ENCODE measurements at places on chromosomes 3 and 15.

DNA sequence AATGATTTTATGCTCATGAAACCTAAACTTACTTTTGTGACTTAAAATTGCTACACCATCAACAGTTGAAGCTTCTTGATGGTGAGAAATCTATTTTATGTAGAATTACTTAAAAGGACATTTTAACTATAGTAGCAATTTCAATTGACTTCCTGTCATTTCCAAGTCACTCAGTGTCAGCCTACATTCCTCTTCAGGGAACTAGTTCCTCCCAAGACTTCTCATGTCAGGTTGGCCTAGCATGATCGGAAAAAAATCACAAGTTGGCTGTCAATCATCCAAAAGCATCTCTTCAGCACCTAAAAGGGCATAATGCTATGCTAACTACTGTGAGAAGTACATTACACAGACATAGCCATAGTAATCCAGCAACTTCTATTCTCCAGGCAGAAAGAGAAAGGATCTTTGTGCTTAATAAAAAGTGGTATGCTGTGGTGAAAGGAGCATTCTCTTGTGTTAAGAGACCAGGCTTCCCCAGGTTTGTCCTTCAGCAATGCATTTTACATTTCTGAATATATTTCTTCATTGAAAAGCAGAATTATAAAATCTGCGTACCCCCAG, 893.7 kb downstream of the AGBL1 start:
- DNase-seq = no peak

- DNase-seq = no peak
These were observed 54.7 kb downstream of the FAM98B start for GRCh38 chr15:38508647-38509046.

GRCh38 chr3:31379598-31379997, 153.1 kb upstream of the STT3B start:
- DNase-seq = no peak

- DNase-seq = no peak
These were observed 85.1 kb upstream of the FLNB start for GRCh38 chr3:57923101-57923500.

DNA sequence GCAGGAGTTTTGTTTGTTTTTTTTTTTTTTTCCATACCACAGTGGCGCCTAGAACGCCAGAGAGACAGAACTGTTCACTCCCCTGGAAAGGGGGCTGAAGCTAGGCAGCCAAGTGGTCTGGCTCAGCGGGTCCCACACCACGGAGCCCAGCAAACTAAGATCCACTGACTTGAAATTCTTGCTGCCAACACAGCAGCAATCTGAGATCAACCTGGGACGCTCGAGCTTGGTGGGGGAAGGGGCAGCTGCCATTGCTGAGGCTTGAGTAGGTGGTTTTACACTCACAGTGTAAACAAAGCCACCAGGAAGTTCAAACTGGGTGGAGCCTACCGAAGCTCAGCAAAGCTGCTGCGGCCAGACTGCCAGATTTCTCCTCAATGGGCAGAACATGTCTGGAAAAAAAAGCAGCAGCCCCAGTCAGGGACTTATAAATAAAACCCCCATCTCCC, 29.8 kb downstream of the SPICE1 start:
- no peak for DNase-seq

- no peak for DNase-seq
These were observed 390.1 kb downstream of the IL20RB start for GRCh38 chr3:137347817-137348368.

DNA sequence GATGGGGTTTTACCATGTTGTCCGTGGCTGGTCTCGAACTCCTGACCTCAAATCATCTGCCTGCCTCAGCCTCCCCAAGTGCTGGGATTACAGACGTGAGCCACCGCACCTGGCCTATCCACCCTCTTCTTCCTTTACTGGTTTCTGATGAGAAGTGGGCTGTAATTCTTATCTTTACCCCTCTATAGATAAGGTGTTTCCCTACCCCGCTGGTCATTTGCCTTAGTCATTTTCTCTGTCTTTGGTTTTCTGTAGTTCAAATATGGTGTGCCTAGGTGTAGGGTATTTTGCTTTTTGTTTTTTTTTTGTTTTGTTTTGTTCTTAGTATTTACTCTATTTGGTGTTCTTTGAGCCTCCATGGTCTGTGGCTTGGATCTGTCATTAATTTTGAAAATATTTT, 41.3 kb downstream of the APBA2 start:
- DNase-seq = no peak

GRCh38 chr3:64349551-64349950, 124.3 kb upstream of the PRICKLE2 start:
- DNase-seq = no peak

DNA sequence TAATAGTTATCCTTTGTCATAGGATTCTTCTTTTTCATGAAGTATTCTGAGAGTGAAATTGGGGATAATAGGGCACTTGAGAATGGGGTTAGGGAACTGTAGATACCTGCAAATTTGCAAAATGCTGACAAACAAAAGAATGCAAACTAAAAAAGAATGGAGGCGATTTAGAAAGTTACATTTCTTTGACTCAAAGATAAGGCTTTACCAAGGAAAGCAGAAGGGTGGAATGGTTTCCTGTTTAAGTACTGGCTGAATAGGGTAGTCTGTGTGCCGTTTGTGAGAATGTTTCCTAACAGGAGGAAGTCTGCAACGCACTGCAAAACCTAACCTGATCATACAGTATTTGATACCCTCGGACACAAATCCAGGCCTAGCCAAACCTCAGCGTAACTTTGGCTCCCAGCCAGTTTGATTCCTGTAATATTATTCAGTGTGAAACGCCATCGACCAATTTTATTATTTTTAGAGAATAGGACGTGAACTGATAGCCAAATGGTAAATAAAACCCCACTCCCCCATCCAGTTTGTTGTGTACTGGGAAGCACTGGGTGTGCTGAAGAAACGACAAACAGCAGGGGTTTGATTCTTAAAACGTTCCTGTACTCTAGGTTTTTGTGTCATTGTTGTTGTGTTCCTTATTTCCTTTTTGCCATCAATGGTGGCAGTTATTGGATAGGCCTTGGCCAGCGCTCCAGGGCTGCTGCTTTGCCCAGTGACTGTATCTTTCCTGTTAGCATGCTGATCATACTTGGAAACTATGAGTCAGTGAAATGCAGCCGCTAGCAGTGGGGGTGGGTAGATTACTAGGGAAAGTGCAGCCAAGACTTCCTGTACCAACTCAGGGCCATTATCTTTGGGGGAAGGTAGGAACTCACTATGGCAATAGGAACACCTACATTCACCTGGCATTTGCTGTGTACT, 148.0 kb upstream of the TBL1XR1 start:
- DNase-seq = no peak

- no peak for DNase-seq
These were observed 82.0 kb downstream of the NTRK3 start for GRCh38 chr15:88174571-88174970.

GRCh38 chr3:23320586-23321570, 117.8 kb downstream of the UBE2E2 start:
- DNase-seq = no peak

DNA sequence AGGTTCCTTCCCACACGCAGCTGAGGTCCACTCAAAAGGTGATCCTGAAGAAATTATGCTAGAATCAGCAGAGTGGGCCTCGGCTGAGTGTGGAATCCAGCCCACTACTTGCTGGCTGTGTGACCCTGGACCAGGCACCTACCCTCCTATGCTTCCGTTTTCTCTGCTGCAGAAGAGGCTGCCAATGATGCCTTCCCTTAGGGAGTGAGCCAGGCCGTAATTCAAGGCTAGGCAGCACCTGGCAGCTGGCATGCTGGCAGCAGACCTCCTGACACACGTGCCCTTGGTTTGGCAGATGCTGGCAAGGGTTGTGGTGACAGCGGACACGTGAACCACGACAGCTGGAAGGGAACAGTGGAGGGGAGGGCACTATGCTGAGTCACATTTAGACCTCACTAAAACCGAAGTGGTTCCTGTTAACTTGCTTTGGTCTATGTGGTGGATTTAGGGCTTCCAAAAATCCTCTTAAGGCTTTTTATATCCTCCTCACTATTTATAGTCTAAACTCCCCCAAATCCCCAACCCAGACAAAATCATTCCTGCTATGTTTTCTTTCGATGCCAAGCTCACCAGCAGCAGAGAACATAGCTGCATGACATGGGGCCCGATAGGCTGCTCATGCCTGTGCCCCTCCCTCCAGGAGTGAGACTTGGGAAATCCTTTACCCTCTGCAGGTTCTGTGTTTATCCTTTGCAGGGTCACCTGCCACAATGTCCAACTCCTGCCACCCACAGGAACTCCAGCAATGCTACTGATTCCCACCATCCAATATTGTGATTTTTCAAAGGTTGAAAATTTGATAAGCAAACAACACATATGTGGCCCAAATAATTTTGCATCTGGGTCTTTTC, 10.6 kb upstream of the PCSK6 start:
- no peak for DNase-seq

DNA sequence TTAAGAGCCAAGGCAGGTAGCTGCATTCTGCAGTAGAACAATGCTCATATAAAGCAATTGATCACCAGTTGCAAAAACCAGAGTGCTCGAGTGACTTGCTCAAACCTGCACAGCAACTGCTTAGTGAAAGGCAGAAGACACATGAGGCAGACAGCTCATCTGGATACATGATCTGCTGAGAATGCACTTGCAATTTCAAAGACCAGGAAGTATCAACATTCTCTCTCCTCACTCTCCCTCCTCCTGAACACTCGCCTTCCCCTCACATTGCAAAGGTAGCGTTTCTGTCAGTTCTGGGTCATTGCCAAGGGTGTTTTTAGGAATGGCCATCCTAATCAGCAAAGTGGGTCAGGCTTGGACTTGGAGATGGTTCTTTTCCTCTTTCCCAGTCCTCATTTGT, 61.0 kb downstream of the BFSP2 start:
- DNase-seq = no peak

DNA sequence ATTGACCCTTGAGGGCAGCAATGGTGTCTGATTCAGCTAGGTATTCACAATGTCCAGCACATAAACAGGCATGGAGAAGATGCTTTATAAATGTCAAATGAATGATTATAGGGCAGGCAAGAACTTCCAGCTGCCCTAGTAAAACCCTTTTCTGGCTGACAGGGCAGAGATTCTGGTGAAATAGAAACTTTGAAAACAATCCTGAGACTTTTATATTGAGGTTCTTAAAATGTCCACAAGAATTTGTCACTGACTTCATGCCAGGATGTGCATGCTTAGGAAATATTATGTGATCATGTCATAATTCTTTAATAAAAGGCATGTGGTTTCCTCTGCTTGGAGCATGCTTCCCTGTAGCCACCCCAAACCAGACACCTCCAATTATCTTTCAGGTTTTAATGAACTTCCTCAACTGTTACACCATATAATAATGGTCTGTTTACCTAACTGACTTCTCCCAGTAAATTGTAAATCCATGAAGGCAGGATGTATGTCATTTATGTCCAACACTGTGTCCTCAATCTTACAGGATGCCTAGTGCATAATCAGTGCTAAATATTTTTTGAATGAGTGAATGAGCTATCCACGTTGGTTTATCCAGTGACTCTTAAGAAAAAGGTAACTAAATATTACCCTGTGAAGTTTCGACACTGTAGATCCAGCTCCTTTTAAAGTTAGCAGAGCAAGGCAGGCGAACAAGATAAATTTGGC, 43.4 kb upstream of the CLRN1 start:
- DNase-seq = no peak

GRCh38 chr3:126389794-126390146, 4.9 kb upstream of the CFAP100 start:
- no peak for DNase-seq

- DNase-seq = no peak
These were observed 428.9 kb upstream of the IL12A start for GRCh38 chr3:159559771-159560170.

GRCh38 chr3:129777806-129778205, 115.7 kb downstream of the TMCC1 start:
- DNase-seq = no peak

DNA sequence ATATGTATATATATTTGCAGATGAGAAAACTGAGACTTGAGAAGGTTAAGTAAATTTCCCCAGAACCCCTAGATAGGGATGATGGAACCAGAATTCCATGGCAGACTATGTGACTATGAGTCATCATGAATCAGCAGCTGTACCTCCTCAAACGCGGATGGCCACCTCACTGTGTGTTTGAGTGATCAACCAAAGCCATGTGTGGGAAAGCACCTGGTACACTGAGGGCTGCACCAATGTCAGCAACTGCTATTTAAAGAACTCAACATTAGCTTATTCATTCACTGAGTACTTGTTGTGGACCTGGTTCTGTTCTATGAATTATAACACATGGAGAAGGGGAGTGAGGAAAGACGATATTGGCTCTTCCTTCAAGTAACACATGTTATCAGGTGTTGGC, 377.0 kb downstream of the GAP43 start:
- DNase-seq = no peak

- DNase-seq = no peak
These were observed 328.7 kb upstream of the ATP11B start for GRCh38 chr3:182464513-182465145.

- no peak for DNase-seq
These were observed 18.4 kb downstream of the CLDN1 start for GRCh38 chr3:190303884-190304283.

DNA sequence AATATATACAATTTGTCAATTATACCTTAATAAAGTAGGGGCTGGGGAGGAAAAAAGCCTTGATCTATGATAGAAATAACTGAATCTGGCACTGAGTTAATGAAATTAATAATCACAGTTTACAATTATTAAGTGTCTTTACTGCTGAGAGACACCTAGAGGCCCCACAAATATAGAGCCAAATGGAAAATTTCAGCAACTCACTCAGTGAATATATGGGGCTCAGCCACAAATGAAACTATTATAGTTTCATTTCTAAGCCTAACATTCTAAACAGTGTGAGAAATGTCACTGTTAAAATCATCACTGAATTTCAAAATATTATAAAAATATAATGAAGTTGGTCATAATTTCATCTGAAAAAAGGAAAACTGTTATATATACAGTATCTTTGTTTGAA, 40.3 kb downstream of the GNB4 start:
- DNase-seq = no peak

DNA sequence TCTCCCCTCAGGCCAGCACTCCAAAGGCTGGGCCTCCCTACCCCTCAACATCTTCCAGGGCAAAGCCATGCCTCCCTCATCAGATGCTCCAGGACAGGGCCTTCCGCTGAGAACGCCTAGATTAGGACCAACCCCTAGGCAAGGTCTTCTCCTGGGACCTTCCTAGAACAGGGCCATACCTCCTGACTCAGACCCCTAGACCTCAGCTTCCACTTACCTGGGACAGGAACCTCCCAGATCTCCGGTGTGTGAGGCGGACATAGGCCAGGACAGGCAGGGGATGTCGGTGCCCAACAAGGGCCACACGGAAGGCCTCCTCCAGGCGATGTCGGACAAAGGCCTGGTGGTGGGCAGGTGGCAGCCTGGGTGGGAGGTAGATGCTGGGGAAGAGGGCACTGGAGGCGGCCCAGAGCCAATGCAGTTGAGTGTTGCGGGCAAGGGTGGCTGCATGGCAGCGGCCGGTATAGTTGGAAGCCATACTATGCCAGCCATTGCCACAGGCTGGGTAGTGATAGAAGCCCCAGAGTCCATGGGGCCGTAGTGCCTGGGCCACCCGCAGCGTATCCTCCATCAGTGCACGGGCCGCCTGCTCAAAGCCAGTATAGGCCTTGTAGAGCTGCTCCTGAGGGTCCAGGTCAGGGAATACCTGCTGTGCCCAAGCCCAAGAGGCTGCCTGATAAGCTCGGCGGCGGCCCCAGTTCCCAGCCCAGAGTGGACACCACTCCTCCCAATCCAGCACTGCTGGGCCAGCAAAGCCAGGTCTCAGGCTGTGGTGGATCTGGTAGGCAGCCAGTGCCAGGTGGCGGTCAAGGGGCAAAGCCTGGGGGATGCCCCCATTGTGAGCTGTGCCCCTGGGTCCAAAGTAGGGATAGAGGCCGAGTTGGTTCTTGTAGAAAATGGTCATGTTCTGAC, 2.5 kb upstream of the IFRD2 start:
- DNase-seq = no peak
